ENCODE measurements at places on chromosomes 2 and 18. TPM values are rescaled to one million over a fixed set of nuclear protein-coding genes. Genes with fewer than 3 reads are reported as not detected.

GRCh38 chr18:54787616-54788015, 40.7 kb upstream of the RAB27B start:
- no peak for DNase-seq

Gene ALK
- not detected for total RNA-seq

Gene RBM43
- total RNA-seq = 4.8 TPM

DNA sequence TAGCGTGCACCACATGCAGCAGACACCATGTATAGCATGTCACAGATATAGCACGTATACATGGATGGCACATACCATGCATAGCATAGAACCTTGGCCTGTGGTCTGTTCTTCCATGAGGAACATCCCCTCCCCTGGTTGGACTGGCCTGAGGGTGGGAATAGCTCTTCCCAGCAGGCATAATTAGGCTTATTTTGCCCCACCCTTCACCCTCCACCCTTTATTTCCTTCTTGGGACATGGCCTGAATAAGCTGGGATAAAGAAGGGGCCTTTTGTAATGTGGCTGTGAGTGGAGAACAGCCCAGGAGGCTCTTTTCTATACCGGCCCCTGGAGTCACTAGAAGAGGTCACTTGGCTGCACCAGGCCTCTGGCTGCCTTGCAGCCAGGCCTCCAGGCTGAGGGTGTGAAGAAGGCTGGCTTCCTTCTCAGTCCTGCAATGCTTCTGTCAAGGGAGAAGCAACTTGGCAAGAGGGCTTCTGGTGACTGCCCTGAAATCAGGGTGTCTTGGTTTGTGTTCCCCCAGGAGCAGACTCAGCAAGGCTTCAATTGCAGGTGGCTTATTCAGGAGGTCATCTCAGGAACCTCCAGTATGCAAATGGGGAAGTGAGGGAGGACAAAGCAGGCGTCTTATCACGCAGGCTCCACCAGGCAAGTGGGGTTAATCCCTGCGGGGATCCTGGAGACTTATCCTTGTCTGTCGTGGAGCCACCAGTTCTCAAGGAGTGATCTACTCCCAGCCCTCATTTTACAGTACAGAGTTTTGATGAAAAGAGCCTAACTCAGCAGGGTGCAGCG, 68.2 kb downstream of the HS6ST1 start:
- DNase-seq = no peak

GRCh38 chr2:173854840-173855239, 110.3 kb downstream of the SP3 start:
- DNase-seq = no peak

All from activated B cell treated with CpG ODN at 0.5 μM for 24 hours (primary cell).